ENCODE measurements at places on chromosomes 1 and 21.
A peak's percentile ranks its signal among the peaks of the same experiment; 100 is the strongest.

- no peak for DNase-seq
Observed at GRCh38 chr1:22229379-22229778, 86.5 kb upstream of the WNT4 start.

GRCh38 chr1:16217061-16217785 is 4.8 kb upstream of the ARHGEF19 start:
- peak; percentile 94 for DNase-seq

- DNase-seq = no peak
Observed at GRCh38 chr21:44552136-44552535, 831 bp upstream of the KRTAP10-2 start.

DNA sequence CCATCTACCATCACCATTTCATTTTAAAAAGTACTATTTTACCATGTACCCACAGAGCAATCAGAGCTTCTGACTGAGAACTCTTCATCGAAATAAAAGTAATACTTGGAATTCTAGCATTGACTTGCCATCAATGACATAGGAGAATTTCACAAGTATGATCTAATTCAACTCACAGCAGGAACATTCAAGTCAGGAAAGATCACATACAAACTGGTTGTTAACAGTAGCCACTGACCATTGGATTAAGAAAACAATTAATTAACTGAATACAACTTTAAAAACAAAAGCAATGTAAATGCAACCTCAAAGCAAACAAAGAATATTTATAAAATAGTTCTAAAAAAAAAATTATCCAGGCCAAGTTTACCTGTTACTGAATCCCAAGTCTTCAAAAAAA is 18.8 kb downstream of the RNF115 start:
- no peak for DNase-seq

- no peak for DNase-seq
Observed at GRCh38 chr1:150268340-150268704, 494 bp downstream of the APH1A start.

DNA sequence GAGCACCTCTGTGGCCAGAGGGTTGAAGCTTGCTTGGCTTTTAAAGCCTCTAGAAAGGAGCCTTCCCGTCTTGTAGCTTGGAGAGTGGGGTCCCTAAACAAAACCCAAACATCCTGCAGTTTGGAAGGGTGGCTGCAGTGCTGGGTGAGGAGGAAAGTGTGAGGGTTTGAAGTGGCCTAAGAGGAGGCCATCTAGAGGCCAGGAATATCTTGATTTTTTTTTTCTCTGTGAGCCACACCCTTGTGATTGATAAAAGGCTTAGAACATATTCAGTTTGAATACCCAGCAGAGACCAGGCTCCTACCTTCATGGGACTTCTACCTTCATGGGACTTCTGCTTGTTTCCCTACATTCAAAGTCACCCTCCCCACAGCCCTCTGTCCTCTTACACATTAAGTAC is 37.3 kb upstream of the PIGV start:
- no peak for DNase-seq

GRCh38 chr1:191174298-191174697 is 696.6 kb upstream of the BRINP3 start:
- DNase-seq = no peak

DNA sequence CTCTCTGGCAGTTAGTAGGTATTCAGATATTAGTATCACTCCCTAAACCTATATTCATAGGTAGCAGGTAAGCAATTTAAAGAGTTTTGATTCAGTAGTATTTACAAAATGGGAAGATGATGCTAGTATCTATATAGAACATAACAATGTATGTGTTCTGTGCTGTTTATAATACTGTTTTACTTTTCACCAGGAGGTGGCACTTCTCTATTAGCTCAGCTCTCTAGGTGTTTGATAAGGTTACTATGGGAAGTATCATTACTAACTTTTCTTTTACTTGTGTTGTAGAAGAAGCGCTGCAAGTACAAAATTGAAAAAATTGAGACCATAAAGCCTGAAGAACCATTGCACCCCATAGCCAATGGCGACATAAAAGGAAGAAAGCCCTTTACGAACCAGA is 49.4 kb upstream of the FASLG start:
- no peak for DNase-seq

DNA sequence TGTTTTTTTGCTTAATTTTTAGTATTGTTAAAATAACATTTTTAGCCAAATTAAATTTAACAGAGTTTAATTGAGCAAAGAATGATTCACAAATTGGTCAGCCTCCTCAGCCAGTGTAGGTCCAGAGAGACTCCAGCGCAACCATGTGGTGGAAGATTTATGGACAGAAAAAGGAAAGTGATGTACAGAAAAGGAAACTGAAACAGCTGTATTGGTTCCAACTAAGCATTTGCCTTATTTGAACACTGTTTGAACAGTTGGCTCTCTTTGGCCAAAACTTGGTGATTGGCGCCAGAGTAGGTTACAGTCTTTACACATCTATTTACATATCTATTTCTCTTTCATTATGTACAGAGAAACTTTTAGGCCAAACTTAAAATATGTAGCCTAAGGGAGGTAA is 19.4 kb downstream of the RPS6KC1 start:
- DNase-seq = peak; percentile 41

DNA sequence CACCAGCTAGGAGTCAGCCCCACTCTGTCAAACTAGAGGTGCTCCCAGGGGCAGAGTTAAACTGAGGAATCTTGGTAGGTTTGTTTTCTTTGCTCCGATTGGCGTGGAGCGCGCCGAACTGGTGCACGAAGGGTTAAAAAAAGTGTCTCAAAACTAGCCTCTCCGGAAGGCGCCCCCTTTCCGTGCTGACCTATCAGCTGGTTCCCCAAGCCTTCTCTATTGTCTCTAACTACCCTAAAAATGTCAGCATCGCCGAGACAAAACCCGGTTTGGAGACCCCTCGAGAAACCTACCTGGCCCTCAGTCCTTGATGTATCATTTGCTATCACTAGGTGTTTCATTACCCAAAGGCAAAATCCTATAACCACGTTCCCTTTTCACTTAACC is 2.2 kb downstream of the TGFB2 start:
- DNase-seq = peak; percentile 49

GRCh38 chr1:214271174-214271858 is 9.6 kb upstream of the SMYD2 start:
- no peak for DNase-seq

DNA sequence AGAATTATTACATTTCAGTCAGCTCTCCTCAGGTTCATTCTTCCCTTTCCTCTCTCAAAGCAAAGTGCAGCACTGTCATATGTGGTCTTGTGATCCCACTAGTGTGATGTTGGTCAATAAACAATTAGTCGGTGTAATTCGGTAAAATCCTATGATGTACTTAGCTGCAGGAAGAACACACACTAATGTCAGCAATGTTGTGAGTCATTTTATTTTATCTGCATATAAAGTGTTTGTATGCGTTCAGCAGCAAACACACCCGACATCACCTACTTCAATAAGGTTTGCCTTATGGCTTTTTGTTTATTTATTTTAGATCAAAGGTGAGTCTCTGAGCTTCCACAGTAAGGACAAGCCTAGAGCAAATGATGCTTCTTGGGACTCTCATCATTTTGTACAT is 47.8 kb downstream of the PTPN14 start:
- no peak for DNase-seq

GRCh38 chr1:61588736-61589672 is 135.9 kb downstream of the TM2D1 start:
- DNase-seq = peak; percentile 55

GRCh38 chr1:172893146-172893841 is 157.4 kb downstream of the TNFSF18 start:
- no peak for DNase-seq

All from NCI-H1092 treated with DMSO at 0.1 percent for 48 hours (cell line).